ENCODE measurements at places on chromosomes 2 and 18. TPM values are rescaled to one million over a fixed set of nuclear protein-coding genes. Genes with fewer than 3 reads are reported as not detected.

Gene MC4R
- total RNA-seq: not detected

Gene GKN1
- total RNA-seq: not detected

Gene FAM210A
- 13.9 TPM for total RNA-seq

Gene GNAL
- total RNA-seq: 4.4 TPM

Gene CERKL
- 0.07 TPM for total RNA-seq

Gene TRAPPC8
- total RNA-seq: 38.3 TPM

Gene ANKRD30BL
- not detected for total RNA-seq

Gene IAH1
- total RNA-seq: 15.8 TPM

DNA sequence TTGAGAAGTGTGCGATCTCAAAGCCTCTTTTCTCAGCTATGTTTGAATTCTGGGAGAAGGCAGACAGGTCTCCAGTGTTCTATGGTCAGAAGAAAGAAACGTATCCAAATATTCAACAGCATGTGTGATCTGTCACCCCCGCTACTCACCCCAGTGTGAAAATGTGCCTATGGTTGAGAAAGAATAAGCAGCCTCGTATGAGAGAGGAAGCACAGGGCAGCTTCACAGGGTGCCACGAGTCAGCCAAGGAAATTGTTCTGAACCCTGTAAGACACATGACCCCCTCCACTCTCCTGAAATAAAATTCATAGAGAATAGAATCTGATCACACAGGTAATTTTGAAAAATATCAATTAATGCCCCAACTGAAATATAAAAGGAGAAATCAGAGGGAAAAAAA lies 8.0 kb upstream of the SF3B1 start:
- no peak overlapping the region for H3K4me3 ChIP-seq
- H3K27ac ChIP-seq: no peak overlapping the region
- DNase-seq: peak; percentile 28

DNA sequence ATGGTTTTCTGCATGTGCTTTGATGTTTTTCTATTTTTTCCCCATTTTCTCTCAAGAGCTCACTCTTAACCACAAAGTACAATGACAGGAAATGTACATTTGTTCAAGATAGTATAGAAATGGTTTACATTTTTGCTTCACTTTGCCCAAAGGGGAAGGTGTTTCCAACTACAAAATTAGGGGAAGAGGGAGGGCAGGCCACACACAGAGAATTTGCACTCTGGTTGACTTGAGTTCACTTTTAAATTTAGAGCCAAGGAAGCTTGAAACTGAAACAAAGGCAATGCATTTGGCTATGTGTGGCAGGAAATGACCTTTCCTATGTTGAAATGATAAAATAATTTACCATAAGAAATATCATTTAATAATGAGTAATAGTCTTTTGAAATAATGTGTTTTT lies 19.1 kb upstream of the VIT start:
- no peak overlapping the region for H3K27ac ChIP-seq
- no peaks in the 10 kb centered on the region for H3K27me3 ChIP-seq
- no peaks in the 10 kb centered on the region for H3K36me3 ChIP-seq
- H3K4me1 ChIP-seq: no peaks in the 10 kb centered on the region
- no peak overlapping the region for H3K4me3 ChIP-seq
- DNase-seq: no peak

- H3K36me3 ChIP-seq: peaks cover 52% of the 10 kb centered on the region
- no peak overlapping the region for H3K27ac ChIP-seq
- no peaks in the 10 kb centered on the region for H3K4me1 ChIP-seq
- no peak overlapping the region for H3K4me3 ChIP-seq
- no peaks in the 10 kb centered on the region for H3K27me3 ChIP-seq
Observed at GRCh38 chr2:27606611-27607010, 22.2 kb downstream of the CCDC121 start.

DNA sequence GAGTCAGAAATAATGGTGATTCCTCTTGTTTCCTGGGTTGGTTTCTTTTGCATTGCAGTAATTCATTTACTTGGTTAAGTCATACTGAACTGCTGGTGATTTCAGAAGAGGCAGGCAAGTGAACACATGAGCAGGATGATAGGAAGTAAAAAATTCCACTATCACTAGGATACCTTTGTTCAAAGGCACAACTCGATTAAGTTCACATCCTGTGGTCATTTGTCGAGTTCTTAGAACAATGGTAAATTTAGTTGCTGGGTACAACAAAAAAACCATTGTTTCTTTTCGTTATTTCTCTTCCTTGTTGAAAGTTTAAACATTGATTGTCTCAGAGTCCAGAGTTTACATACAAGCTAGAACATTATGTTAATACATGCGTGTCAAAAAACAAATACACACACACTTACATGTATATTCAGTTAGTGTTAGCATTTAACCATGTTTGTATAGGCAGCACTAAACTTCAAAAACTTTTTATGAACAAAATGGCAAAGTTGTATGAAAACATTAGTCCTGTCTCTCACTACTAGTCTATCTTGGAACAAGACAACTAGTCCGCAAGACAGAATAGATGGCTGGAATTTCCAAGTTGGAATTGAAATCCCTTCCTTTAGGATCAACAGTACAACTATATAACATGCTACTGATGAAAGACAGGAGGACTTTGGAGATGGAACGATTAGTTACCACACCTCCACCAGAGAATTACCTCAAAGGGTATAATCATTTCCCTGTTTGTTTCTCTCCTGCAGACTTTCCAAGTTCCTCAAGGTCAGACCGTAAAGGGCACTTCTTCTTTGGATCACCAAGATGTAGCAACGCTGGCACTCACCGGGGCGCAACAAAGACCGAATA lies 26.2 kb downstream of the STK39 start:
- no peaks in the 10 kb centered on the region for H3K27me3 ChIP-seq
- DNase-seq: no peak
- no peaks in the 10 kb centered on the region for H3K36me3 ChIP-seq

- no peak overlapping the region for H3K4me3 ChIP-seq
- H3K36me3 ChIP-seq: no peaks in the 10 kb centered on the region
- no peak for DNase-seq
- no peak overlapping the region for H3K27ac ChIP-seq
Observed at GRCh38 chr2:44753552-44754285, 187.8 kb upstream of the SIX3 start.

DNA sequence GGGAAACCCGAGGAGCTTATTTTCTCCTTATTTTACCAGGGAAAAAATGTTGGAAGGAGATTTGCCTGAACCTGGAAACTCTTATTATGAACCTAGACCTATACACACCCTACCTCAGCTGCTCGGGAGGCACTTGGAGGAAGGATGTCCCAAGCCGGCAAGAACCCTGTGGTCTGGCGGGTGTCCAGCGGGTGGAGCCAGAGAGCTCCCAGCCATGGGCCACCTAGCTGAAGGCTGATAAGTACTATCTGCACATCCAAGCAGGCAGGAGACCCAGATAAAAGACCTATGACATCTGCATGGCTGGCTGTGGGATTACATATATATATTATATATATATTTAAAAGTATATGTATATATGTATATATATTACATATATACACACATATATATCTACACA lies 1.1 kb upstream of the SLC14A1 start:
- H3K4me3 ChIP-seq: no peak overlapping the region
- H3K4me1 ChIP-seq: no peaks in the 10 kb centered on the region
- DNase-seq: peak; percentile 22
- no peaks in the 10 kb centered on the region for H3K36me3 ChIP-seq
- no peak overlapping the region for H3K27ac ChIP-seq

DNA sequence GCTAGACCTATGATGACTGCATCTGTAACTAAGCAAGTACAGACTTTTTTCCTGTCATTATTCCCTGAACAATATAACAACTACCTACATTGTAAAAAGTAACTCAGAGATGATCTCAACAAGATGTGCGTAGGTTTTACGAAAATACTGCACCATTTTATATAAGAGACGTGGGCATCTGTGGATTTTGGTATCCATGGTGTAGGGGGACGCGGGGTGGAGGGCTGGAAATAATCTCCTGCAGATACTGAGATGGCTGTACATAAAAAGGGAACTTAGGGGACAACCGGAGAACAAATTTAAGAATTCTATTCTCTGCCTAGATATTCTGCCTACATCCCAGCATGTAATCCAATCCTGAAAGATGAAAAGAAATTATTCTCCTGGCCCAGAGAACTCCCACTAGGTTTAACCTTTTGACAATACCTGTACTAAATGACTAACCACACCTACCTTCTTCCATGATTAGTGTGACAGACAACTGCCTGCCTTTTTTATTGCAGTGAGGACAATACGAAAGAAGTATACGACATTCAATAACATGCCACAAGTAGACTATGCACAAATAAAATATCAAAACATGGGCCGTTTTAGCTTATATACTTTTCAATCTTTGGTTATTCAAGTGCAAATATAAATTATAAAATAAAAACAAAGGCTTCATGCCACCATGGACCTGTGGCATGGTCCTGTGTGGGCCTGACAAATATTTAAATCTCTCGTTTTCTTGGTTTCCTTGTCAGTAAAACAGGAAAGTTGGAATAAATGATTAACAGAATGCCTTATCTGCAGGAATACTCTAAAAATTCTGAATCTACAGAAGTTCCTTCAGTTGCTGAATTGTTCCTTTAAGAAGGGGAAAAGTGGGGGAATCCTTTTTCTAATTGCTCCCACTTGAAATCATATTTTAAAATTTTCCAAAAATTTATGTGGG lies 46.3 kb downstream of the RTN4 start:
- peak overlapping the region; percentile 93 for H3K27ac ChIP-seq
- DNase-seq: no peak
- peak overlapping the region; percentile 56 for H3K4me3 ChIP-seq
- H3K27me3 ChIP-seq: no peaks in the 10 kb centered on the region
- H3K36me3 ChIP-seq: no peaks in the 10 kb centered on the region
- peaks cover 64% of the 10 kb centered on the region for H3K4me1 ChIP-seq

GRCh38 chr2:224892574-224893204 lies 149.6 kb downstream of the DOCK10 start:
- H3K27me3 ChIP-seq: no peaks in the 10 kb centered on the region
- no peak overlapping the region for H3K27ac ChIP-seq
- H3K4me1 ChIP-seq: no peaks in the 10 kb centered on the region
- H3K36me3 ChIP-seq: no peaks in the 10 kb centered on the region

DNA sequence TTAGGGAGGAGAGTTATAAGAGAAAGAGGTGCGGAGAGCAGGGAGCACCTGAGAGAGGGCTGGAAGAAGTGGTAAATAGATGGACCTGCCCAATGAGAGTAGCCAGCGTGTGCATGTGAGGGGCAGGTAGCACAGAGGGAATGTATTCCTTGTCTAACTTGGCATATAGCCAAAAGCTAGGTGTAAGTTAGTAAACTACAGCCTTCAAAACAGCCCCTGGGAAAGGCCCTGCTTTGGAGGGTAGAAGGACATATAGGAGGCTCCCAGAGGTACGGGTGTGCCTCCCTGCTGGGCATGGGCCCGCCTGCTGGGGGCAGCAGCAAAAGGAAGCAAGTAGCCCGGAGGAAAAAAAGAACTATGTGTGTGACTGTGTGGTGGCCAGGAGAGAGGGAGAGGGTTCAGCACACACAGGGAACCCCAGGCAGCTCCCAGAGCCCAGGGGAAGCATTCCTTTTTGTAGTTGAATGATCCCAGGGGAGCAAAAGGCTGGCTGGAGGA lies 48.0 kb downstream of the TCF7L1 start:
- no peaks in the 10 kb centered on the region for H3K36me3 ChIP-seq
- no peak overlapping the region for H3K4me3 ChIP-seq
- no peak for DNase-seq
- peaks cover 42% of the 10 kb centered on the region for H3K4me1 ChIP-seq

DNA sequence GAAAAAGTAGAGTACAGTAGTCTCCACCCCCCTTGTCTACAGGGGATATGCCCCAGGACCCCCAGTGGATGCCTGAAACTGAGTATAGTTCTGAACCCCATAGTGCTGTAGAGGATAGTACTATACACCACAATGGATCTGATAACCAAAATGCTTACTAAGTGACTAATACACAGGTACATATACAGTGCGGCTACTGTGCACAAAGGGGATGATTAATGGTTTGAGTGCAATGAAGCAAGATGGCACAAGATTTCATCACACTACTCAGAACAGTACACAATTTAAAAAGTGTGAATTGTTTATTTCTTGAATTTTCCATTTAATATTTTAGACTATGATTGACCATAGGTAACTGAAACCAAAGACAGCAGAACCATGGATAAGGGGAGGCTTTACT lies 446.9 kb upstream of the NRP2 start:
- DNase-seq: no peak
- no peak overlapping the region for H3K4me3 ChIP-seq
- H3K27me3 ChIP-seq: no peaks in the 10 kb centered on the region
- H3K36me3 ChIP-seq: no peaks in the 10 kb centered on the region
- H3K27ac ChIP-seq: no peak overlapping the region

GRCh38 chr2:185279999-185280398 lies 458.6 kb upstream of the FSIP2 start:
- H3K36me3 ChIP-seq: no peaks in the 10 kb centered on the region
- H3K27ac ChIP-seq: no peak overlapping the region
- H3K27me3 ChIP-seq: no peaks in the 10 kb centered on the region
- H3K4me3 ChIP-seq: no peak overlapping the region
- DNase-seq: no peak

DNA sequence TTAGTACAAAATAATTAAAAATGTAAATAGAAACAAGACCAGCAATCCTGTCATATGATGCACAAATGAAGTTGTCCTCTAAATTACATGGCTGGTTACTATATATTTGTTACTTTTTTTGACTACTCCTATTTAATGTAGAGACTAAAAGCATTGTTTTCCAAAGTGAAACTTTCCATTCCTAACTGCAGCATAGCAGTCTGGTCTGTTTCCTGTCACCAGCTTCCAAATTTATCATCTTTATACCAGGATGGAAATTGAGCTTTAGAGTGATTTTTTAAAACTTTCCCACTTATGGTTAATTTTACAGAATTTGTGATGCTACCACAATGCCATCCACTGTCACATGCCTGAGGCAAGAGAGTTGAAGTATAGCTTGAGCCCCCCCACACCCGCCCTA lies 33.5 kb upstream of the RAB27B start:
- DNase-seq: no peak
- no peaks in the 10 kb centered on the region for H3K27me3 ChIP-seq
- no peak overlapping the region for H3K4me3 ChIP-seq
- no peak overlapping the region for H3K27ac ChIP-seq
- H3K36me3 ChIP-seq: no peaks in the 10 kb centered on the region

- H3K4me3 ChIP-seq: no peak overlapping the region
- no peak for DNase-seq
- H3K36me3 ChIP-seq: no peaks in the 10 kb centered on the region
- no peaks in the 10 kb centered on the region for H3K4me1 ChIP-seq
Observed at GRCh38 chr2:109549016-109549590, 64.7 kb downstream of the SEPTIN10 start.

DNA sequence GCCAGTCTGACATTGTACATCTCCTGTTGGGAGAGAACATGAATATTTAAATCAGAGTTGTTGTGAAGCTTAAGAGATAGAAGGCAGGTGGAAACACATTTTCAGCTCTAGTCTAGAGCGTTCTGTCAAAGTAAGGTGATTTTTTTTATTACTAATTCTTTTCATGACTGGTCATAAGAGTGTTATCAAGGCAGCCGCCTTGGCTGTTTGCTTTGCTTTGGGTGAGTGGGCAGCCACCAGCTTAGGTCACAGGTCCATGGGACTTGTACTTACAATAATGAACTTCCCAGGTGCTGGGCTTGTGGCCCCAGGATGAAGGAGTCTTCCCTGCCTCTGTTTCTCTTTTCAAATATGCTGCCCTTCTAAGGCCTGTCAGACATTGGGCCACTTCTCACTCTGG lies 256.3 kb downstream of the SRBD1 start:
- H3K4me1 ChIP-seq: no peaks in the 10 kb centered on the region
- no peak for DNase-seq
- no peak overlapping the region for H3K27ac ChIP-seq
- H3K36me3 ChIP-seq: no peaks in the 10 kb centered on the region
- H3K4me3 ChIP-seq: no peak overlapping the region
- H3K27me3 ChIP-seq: no peaks in the 10 kb centered on the region
